Kidney (tissue), 22 donors: ENCODE measurements at places on chromosomes 3 and 15.

- no peak for DNase-seq
Measured at GRCh38 chr15:74845581-74845980, 2.6 kb upstream of the ULK3 start.

GRCh38 chr15:68432441-68433064 lies 590 bp upstream of the ITGA11 start:
- peak; percentile 7 for DNase-seq

DNA sequence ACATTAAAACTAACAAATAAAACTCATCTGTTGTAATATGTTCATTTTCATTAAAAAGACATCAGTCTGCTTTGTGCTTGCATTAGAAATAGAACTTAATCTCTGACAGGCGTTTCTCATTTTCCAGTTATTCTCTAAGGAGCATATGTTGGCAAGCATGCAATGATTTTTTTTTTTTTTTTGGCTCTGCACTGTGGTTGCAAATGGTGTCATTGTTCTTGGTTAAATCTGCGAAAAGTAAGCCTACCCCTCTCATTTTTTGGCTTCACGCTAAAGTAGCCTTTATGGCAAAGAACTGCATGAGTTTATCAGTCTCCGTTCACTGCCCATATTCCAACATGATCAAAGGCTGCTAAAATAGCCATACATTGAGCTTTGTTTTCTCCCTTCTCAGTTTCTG lies 403.2 kb downstream of the MECOM start:
- DNase-seq, result no peak

- no peak for DNase-seq
Measured at GRCh38 chr3:131001071-131001470, 25.6 kb downstream of the ASTE1 start.

- no peak for DNase-seq
Measured at GRCh38 chr3:190709351-190709773, 153.1 kb downstream of the GMNC start.

GRCh38 chr3:57980416-57980815 lies 27.8 kb upstream of the FLNB start:
- no peak for DNase-seq

DNA sequence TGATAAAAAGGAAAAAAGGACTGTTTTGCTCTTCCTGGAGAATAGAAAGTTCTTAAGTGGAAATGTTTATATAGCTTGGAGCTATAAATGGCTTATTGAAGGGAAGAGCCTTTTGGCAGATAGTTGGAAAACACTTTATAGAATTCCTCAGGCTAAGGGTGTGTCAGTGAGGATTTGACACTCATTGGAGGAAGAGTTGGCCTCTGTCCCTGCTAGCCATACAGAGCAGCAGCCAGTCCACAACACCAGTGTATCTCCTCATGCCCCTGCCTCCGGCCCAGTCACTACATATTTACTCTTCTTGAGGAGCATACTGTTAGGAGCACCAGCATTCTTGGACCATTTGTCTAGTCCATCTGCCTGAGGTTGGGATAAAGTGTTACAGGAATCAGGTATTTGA lies 36.2 kb downstream of the KLHL18 start:
- DNase-seq, result no peak

DNA sequence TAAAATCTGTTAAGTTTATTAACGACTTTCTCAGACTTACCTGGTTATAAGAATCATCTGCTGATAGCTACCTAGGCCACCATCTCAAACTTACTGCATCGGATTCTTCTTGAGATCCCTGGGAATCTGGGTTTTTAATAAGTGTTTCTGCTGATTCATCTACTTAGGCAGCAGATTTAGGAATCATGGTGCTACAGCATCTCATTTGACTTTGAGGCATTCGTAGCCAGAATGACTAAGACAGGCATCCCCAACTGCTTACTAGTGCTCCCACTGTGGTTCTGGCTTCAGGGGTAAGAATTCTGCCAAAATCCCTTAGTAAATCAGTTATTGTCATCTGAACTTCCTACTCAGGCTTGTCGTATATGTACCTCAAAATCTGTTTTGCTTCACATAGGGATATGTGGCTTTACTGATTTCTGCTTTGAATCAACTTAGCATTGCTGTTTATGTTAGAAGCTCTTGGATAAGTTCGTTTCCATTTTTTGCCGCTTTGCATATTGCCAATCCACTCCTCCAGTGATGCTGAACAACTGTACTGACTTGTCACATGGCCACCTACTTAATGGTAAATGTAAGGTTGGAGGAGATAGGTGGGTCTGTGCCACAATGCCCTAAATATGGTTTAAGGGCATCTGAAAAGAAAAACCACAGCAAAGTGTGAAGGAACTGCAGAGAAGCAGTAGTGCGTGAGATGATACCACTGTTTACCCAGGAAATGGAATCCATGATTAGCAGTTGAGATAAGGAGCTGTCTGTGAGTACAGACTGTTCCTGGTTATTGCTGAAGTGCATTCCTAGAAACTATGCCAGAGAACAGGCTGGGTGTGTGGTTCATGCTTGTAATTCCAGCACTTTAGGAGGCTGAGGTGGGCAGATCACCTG lies 60.3 kb downstream of the MAP6D1 start:
- DNase-seq, result no peak

DNA sequence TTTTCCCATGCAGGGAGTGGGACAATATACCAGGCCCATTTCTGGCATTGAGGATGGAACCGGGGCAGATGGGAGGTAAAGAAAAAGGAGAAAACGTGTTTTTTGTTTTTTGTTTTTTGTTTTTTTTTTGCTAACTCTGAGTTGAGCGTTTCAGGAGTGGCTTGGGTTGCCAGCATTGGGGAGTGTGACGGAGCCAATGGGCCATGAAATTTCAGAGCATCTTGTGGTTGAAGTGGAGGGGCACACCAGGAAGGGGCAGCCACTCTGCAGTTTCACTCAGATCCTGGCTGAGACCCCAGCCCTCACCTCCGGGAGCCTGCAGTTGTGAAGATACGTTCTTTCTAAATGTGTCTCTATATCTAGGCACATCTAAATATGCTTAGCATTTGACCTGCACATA lies 240.5 kb downstream of the TLE3 start:
- no peak for DNase-seq

GRCh38 chr3:13536832-13537231 lies 12.1 kb upstream of the FBLN2 start:
- no peak for DNase-seq

- DNase-seq, result no peak
Measured at GRCh38 chr15:57777003-57777402, 70.5 kb downstream of the POLR2M start.

GRCh38 chr3:107992976-107993684 lies 97.7 kb downstream of the CD47 start:
- DNase-seq, result no peak

DNA sequence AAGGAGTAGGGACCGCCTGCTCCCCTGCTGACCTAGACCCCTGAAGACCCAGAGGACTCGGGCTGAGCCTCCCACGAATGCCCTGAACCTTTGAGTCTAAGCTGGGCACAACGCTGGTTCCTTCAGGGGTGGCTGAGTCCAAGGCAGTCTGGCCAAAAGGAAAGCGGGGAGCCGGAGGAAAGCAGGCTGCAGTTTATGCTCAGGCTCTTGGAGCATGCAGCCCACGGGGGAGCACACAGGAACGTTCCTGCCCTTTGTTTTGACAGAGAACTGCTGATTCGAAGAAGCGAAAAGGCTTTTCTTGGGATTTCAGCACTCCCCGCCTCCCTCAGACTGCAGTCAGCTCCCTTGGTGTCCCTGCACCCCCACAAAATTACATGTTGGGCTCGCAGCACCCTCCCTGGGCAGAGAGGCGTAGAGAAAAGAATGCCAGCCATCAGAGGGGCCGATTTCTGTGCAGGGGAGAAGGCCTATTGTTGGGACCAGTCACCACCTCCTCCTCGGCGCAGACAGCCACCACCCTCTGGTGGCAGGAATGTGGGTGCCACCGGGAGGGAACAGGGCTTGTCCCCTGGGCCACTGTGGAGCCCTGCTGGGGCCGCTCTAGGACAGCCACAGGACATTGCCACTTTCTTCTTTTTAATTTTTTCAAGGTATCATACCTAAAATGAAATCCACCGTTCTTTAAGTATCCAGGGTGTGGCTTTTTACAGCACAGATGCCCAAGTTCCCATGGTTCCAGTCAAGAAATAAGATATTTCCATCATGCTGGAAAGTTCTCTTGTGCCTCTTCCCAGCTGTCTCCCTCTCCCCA lies 72.2 kb downstream of the SMAD6 start:
- DNase-seq, result peak; percentile 93

DNA sequence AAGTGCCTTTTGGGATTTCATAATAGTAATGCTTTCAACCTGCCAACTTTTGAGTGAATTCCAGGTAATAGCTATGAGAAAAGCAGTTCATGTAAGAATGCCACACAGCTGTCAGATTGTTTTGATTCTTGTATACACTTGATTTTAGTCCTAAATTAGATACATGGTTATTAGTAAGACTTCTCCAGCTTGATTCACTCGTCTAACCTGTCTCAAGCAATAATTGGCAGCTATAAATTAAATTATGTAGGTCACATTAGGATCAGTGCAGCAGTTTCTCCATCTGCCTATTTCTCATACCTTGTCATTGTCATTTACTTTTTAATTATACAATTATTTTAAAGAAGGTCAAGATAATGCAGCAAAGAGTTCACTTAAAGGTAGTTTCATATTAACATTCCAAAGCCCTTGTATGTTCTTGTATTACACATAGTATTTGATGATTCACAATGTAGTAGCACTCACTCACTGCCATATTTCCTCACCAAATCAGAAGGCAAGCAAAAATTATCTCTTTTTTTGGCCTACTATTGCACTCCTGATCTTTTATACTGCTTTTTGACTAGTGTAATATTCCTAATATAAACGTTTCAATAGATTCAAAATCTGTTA lies 10.9 kb upstream of the CRYBG3 start:
- DNase-seq, result no peak

GRCh38 chr3:196967412-196968232 lies 1.0 kb downstream of the PIGZ start:
- DNase-seq, result no peak

GRCh38 chr3:99529265-99529664 lies 109.1 kb upstream of the COL8A1 start:
- no peak for DNase-seq

DNA sequence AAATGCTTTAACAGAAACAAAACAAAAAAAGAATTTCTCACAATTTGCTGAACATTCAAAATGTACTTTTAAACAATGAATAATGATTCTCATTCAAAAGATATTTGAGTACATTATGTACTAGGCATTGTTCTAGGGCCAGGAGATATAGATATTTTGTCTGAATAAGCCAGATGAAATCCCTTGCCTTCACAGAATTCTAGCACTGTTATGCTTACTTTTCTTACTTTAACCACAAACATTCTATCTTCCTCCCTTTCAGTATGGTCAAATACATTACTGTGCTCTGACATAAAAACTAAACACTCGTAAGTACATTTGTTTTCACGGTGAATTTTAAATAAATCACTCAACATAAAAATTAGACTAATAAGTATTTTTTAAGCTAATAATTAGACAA lies 116.7 kb downstream of the ADAM10 start:
- DNase-seq, result no peak

DNA sequence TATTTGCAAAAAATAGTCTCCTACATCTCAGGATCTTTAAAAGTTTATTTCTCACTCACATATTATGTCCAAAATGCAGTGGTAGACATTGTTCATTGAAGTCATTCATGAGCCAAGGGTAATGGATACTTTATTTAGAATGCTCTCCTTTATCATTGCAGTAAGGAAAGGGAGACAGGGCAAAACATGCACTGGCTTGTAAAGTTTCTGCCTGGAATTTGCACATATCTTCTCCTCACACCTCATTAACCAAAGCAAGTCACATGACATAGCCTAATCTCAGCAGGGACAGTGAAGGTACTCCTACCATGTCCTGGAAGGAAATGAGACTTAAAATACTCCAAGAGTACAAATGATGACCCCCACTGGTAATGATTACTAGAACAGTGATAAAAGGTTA lies 333.7 kb upstream of the EPHA3 start:
- peak; percentile 4 for DNase-seq

- DNase-seq, result peak; percentile 54
Measured at GRCh38 chr15:90829942-90830440, 38.4 kb upstream of the FURIN start.

- no peak for DNase-seq
Measured at GRCh38 chr15:67968564-67968963, 85.6 kb upstream of the PIAS1 start.

GRCh38 chr3:166902374-166902773 lies 477.7 kb downstream of the ZBBX start:
- no peak for DNase-seq
